ENCODE measurements at places on chromosomes 13 and 19.

- DNase-seq: no peak
Observed at GRCh38 chr13:112582263-112582662, 5.7 kb downstream of the TUBGCP3 start.

- no peak for DNase-seq
Observed at GRCh38 chr19:31253526-31254179, 95.6 kb downstream of the TSHZ3 start.

GRCh38 chr19:41174297-41174928 is 18.6 kb upstream of the CYP2S1 start:
- DNase-seq: no peak

GRCh38 chr13:104769545-104769944 is 1703.3 kb upstream of the SLC10A2 start:
- DNase-seq: no peak

DNA sequence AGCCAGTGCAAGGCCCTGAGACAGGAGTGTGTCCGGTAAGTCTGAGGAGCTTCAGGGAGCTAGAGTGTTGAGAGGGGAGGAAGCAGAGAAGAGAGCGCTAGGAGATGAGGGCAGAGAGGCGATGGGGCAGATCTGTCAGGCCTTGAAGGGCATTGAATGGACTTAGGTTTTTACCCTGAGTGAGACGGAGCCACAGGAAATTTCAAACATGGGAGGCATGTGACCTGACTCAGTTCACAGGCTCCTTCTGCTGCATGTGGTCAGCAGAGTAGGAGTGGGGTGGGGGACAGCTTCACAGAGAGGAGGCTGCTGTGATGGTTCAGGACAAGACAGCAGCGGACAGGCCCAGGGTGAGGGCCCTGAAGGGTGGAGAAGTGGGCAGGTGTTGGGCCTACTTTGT is 2.5 kb upstream of the FAM98C start:
- DNase-seq: no peak

GRCh38 chr13:91214031-91214430 is 133.5 kb upstream of the MIR17HG start:
- DNase-seq: no peak

GRCh38 chr19:55270172-55270942 is 9.6 kb downstream of the HSPBP1 start:
- no peak for DNase-seq

GRCh38 chr19:282501-282900 is 8.7 kb downstream of the PLPP2 start:
- no peak for DNase-seq

DNA sequence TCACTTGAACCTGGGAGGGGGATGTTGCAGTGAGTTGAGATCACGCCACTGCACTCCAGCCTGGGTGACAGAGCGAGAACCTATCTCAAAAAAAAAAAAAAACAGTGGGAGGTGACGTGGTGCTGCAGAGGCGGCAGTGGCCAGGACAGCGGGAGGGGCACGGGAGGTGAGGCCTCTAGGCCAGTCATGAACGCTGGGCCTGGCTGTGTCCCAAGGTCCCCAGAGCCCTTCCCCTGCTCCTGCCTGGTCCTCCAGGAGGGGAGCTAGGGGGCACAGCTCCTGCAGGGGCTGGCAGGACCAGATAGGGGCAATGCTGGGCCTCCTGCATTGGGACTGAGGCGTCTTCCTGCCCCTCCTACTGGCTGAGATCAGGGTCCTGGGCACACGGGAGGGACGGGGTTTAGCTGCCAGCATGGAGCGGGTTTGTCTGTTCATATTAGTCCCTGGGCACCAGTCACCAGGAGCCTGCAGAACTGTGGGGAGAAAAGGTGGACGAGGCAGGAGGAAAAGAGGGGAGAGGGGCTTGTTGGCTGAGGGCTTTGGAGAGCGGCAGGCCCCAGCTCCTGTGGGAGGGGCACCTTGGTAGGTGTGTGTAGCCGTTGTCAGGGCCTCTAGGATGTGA is 4.5 kb downstream of the MAP2K7 start:
- no peak for DNase-seq

Data from T-helper 2 cell (primary cell).